H7 (cell line): ENCODE measurements at places on chromosomes 16 and 17. TPM values are rescaled to one million over a fixed set of nuclear protein-coding genes. Genes with fewer than 3 reads are reported as not detected.

DNA sequence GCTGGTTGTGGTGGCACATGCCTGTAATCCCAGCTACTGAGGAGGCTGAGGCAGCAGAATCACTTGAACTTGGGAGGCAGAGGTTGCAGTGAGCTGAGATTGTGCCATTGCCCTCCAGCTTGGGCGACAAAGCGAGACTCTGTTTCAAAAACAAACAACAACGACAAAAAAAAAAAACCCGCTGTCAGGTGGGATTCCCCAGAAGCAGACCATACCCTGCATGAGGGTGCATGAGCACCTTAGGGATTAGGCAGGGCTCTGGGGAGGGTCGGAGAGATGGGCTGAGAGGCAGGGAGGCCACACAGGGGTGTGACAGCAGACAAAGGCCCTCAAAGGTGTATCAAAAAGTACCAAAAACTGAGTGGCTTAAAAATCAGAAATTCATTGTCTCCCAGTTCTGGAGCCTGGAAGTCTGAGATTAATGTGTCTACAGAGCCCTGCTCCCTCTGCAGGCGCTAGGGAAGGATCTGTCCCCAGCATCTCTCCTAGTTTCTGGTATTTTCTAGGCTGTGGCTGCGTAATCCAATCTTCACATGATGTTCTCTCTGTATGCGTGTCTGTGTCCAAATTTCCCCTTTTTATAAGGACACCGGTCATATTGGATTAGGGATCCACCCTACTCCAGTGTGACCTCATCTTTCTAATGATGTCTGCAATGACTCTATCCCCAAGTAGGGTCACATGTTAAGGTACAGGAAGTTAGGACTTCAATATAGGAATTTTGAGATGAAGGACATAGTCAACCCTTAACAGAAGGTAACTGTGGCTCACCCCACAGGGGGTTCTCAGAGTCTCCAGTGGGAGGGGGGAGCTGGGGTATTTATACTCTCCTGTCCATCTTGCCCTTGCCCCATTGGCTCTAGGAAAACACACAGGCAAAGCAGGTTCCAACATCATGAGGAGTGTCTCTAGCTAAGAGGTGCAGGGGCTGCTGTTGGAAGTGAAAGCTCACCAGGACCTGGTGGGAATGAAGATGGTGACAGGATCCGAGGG is 13.6 kb upstream of the TVP23A start:
- peak; percentile 28 for DNase-seq

- DNase-seq = no peak
Measured at GRCh38 chr16:80583466-80583865, 42.7 kb downstream of the DYNLRB2 start.

DNA sequence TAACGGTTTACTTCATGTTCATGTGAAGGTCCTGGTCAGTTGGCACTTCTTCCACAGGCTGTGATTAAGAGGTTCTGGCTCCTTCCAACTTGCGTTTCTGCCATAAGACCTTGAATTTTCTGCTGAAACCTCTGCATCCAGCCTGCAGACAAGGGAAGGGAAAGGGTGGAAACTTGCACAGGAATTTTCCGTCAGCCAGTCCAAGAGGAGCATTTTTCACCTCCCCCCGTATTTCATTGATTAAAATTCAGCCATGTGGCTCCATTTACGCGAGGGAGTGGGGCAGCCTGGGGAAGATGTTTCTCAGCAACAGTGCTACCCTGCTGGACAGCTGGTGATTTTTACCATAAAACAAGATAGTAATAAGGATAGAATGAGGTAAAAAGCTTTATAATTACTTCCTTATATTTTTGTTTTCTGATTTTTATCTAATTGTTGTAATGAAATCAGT is 101.5 kb upstream of the SMIM36 start:
- DNase-seq = no peak

GRCh38 chr16:89048090-89048725 is 45.4 kb upstream of the ACSF3 start:
- DNase-seq = peak; percentile 89

DNA sequence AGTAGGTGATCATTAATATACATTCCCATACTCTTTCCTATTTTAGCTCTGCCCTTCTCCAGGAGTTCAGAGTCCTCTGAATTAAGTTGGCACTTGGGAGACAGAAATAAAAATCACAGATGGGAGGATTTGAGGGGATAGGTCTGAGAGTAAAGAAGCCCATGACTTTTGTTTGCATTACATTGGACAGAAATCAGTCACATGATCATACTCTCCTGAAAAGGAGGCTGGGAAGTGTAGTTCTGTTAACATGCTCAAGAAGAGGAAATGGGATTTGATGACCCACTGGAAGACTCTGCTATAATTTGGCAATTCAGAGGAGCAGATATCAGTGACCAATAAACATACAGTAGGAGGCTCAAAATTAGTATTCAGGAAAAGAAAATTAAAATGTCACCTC is 674.9 kb upstream of the C16orf82 start:
- DNase-seq = no peak

DNA sequence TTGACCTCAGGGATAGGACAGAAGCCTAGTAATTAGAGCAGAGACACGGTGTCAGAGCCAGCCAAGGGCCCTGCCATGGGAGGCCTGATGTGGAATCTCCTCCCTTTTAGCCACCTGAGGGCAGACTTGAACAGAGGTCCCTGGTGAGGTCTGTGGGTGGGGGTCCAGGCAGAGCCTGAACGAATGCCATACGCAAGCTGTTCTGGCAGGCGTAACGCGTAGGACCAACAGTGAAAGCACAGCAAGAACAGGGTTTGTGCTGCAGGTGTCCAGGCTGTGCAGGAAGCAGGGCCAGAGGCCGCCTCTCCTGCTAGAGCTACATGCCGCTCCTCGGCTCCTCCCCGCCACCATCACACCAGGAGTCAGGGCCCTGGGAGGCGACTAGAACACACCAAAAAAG is 81.9 kb upstream of the TBX2 start:
- peak; percentile 74 for DNase-seq

- DNase-seq = no peak
Measured at GRCh38 chr16:51877686-51878085, 669.3 kb downstream of the TOX3 start.

- no peak for DNase-seq
Measured at GRCh38 chr17:4407851-4408250, 25.9 kb upstream of the SPNS3 start.

GRCh38 chr17:70891306-70891705 is 722.0 kb downstream of the KCNJ2 start:
- DNase-seq = no peak

DNA sequence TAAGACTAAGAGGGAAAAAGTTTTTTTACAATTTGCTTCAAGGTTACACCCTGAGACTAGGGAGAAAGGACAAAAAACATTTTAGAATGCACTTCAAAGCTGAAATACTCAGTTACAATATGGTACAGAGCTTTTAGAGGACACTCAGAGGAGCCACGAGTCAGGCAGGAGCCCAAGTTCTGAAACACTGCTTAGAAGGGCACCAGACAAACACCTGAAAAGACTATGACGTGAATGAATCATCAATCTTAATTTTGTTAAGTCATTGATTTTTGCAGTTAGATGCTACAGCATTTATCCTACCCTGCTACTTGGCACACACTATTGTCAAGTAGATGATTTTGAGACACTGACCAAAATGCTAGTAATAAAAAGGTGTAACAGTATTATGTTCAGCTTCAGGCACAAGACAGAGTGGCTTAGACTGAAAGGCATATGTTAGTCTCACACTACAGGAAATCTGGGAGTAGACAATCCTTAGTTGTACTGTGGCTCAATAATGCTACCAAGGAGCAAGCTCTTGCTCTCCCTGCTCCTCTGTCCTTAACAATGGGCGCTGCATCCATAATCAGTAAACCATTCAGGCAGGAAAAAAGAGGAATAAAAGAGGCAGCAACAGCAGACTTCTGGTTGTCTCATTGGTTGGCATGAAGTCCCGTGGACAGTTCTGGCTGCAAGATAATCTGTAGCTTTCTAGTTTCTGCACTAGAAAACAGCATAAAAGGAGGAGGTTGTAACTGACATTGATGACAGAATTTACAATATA is 151.8 kb downstream of the ABCA8 start:
- no peak for DNase-seq

GRCh38 chr17:21089933-21090901 is 36.5 kb upstream of the DHRS7B start:
- no peak for DNase-seq

- peak; percentile 49 for DNase-seq
Measured at GRCh38 chr17:64148017-64148631, 18.2 kb upstream of the ERN1 start.

DNA sequence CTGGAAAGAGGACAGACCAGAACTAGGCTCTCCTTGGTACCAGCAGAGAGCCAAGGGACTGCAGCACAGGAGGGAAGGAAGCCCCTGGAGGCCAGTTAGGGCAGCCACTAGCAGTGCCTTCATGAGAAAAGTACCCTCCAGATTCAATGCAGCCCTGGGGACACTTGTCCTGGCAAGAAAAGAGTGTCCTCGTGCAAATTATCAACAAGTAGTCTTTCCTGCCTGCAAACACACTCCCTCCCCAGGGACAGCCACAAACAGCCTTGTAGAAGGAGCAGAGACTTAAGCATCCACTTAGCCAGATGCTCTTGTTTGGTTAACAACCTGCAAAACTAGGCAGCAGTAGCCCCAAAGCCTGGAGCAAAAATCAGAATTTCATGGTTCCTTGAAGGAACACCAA is 24.3 kb downstream of the CENPV start:
- peak; percentile 47 for DNase-seq

GRCh38 chr17:75087182-75087557 is 584 bp upstream of the SLC16A5 start:
- DNase-seq = no peak

GRCh38 chr17:73096866-73097265 is 4.4 kb upstream of the SLC39A11 start:
- no peak for DNase-seq

DNA sequence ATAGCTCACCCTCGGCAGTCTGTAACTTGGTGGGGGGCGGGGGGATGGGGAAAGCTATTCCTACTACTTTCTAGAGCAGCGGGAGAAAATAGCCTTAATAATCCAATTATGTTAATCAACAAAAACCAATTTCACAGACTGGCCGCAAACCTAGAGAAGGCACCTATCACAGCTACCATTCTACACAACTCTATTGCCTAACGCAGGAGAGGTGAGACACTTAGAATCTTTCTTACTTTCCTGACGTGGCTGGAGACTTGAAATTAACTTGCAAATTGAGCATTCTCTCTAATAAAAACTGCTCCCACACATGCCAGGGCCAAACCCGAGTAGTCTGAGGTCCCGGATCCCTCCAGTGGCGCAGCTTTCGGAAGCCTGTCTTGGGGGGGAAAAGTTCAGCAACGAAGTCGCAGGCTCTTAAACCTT is 794 bp downstream of the SMG6 start:
- peak; percentile 55 for DNase-seq

- no peak for DNase-seq
Measured at GRCh38 chr16:49745311-49745747, 110.6 kb downstream of the ZNF423 start.

DNA sequence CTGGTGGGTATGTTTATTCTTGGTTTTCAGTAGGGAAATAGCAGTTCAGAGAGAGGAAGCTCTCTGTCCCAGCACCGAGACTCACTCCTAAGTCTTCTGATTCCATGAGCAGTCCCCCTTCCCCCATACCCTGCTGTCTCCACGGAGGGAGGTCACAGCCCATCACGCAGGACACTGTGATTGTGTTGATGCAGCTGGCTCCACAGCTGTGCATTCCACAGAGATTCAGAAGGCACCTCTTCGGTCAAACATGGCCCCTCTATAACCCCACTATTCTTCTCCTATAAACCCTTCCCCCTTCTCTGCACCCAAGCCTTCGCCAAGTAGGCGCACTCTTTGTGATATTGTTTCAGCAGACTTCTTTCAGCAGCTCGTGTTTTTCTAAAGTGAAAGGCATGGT is 104.3 kb upstream of the HLF start:
- DNase-seq = no peak

GRCh38 chr17:6166492-6167179 is 96.5 kb downstream of the WSCD1 start:
- DNase-seq = no peak

DNA sequence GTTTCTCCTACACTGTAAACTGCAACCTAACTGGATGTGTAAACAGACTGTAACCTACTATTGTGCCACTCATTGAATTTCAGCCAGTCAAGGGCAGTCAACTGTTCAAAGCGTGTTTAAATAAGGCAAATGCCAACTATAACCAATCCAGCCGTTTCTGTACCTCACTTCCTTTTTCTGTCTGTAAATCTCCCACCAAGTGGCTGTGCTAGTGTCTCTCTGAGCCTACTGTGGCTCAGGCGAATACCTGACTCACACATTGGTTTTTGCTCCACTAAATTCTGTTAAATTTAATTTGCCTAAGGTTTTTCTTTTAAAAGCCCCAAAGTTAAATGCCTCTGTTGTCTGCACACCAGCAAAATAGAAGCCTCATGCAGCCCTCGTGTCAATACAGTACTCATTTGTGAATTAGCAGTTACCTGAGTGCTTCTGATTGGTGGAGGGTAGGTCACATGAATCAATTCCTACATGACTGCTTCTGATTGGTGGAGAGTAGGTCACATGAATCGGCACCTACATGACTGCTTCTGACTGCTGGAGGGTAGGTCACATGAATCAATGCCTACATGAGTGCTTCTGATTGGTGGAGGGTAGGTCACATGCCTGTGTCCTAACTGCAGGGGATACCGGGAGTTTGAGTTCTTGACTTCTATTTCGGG is 31.1 kb upstream of the CCR7 start:
- DNase-seq = no peak

- DNase-seq = no peak
Measured at GRCh38 chr16:57646388-57647039, 18.1 kb downstream of the ADGRG1 start.

Gene G6PC1
- not detected in 2 replicates for total RNA-seq

Gene ODAD4
- total RNA-seq = 0.28 and 0.85 TPM in 2 replicates

Gene SMIM5
- total RNA-seq = 0.11 TPM in 1 of 2 replicates, not detected in the other

Gene PKMYT1
- 85.4 and 94.0 TPM in 2 replicates for total RNA-seq

Gene METTL22
- total RNA-seq = 43.7 and 53.6 TPM in 2 replicates

Gene GALK1
- total RNA-seq = 43.4 and 47.2 TPM in 2 replicates

Gene PRSS27
- total RNA-seq = 2.0 and 3.1 TPM in 2 replicates

Gene KIF2B
- not detected in 2 replicates for total RNA-seq

Gene TOP2A
- total RNA-seq = 159 and 249 TPM in 2 replicates

Gene PRRT2
- 1.8 and 5.6 TPM in 2 replicates for total RNA-seq

Gene P3H4
- total RNA-seq = 34.7 and 44.6 TPM in 2 replicates

Gene MRPL10
- 138 and 156 TPM in 2 replicates for total RNA-seq
